ENCODE measurements at places on chromosomes 6 and 20. TPM values are rescaled to one million over a fixed set of nuclear protein-coding genes. Genes with fewer than 3 reads are reported as not detected.
A peak's percentile ranks its signal among the peaks of the same experiment; 100 is the strongest.

GRCh38 chr20:47951521-47951971 is 166.3 kb upstream of the SULF2 start:
- DNase-seq: no peak

DDO gene
- not detected for total RNA-seq

GRCh38 chr20:62822788-62823651 is 6.2 kb downstream of the COL9A3 start:
- DNase-seq: peak; percentile 73

DNA sequence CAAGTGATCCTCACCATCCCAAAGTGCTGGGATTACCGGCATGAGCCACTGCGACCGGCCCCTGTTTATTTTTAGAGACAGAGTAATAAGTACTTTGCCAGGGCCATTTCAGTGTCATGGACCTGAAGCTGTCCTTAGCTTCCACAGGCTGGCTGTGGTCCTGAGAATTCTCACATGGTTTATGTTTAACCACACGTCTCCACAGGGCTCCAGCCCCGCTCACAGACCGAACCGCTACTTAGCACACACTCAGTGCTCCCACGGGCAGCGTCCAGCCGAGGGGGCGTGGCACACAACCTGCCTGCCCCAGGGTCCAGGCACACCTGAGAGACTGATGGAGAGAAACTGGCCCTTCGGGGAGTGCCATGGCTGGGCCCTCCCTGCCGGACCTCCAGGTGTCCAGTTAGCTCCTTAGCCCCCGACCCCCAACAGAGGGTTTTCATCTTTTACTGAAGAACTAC is 11.7 kb downstream of the ACSS1 start:
- DNase-seq: no peak

- peak; percentile 65 for DNase-seq
Observed at GRCh38 chr6:13615792-13616120, 621 bp downstream of the NOL7 start.

DNA sequence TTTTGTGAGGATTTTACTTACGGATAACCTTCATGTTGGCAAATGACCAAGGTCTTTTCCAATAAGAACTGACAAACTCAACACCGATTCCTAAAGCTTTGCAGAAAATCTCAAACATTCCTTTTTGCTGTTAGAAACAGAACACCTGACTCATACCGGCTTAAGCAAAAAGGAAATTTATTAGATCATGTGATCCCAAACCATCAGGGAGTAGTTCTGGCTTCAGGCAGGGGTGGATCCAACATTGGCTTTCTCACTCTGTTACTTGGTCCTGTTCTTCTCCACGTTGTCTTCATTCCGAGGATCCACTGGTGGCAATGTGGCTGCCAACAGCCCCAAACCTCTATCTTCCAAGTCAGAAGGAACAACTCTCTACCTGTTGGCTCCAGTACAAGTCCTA is 95.9 kb upstream of the PMEPA1 start:
- DNase-seq: no peak

DNA sequence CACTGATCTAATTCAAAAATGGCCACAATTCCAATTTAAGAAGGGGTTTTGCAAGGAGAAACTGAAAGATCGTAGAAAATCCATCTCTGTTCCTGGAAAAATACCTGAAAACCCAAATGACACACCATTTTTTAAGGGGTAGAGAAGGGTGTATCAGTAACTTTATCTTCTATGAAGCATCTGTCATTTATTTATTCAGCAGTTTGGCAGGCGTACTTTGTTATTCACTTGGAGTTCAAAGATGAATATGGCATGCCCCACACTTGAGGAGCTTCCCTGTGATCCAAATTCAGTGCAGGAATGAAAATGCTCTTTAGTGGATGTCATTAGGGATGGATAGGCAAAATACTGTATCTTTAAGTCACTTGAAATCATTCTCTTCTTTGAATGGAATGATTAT is 7.2 kb downstream of the HINT3 start:
- DNase-seq: no peak

DNA sequence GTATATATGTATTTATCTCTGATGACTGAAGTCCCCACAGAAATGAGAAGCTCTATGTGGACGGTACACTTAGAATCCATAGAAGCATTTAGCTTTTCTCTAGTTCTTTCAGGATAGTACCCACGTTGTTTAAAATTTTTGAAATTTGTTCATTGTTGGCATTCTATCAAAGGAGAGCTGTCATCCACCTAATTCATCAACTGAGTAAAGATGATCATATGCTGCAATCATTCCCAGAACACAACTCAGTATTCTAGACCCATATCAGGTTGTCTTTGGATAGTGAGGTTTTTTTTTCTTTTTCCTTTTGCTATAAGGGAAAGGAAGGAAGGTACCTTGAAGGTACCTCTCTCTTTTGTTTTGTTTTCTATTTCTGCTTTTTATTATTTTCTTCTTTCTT is 9.3 kb downstream of the SERAC1 start:
- no peak for DNase-seq

IL17F gene
- not detected for total RNA-seq

ADTRP gene
- 2.0 TPM for total RNA-seq

GJA10 gene
- 1.3 TPM for total RNA-seq

GRCh38 chr20:17995967-17996819 is 27.4 kb downstream of the MGME1 start:
- DNase-seq: peak; percentile 59

DNA sequence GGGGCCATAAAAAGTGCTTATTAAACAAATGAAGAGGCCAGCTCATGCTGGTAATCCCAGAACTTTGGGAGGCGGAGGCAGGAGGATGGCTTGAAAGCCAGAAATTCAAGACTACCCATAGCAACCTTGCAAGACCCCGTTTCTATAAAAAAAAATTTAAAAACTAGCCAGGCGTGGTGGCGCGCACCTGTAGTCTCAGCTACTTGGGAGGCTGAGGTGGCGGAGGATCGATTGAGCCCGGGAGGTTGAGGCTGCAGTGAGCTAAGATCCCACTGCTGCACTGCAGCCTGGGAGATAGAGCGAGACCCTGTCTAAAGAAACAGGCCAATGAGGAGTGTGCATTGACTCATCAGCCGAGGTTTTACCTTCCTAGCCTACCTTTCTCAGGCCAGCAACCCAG is 15.2 kb downstream of the NPEPL1 start:
- no peak for DNase-seq

- DNase-seq: no peak
Observed at GRCh38 chr20:61476956-61477355, 224.9 kb downstream of the CDH4 start.

RBL1 gene
- 46.2 TPM for total RNA-seq

DNA sequence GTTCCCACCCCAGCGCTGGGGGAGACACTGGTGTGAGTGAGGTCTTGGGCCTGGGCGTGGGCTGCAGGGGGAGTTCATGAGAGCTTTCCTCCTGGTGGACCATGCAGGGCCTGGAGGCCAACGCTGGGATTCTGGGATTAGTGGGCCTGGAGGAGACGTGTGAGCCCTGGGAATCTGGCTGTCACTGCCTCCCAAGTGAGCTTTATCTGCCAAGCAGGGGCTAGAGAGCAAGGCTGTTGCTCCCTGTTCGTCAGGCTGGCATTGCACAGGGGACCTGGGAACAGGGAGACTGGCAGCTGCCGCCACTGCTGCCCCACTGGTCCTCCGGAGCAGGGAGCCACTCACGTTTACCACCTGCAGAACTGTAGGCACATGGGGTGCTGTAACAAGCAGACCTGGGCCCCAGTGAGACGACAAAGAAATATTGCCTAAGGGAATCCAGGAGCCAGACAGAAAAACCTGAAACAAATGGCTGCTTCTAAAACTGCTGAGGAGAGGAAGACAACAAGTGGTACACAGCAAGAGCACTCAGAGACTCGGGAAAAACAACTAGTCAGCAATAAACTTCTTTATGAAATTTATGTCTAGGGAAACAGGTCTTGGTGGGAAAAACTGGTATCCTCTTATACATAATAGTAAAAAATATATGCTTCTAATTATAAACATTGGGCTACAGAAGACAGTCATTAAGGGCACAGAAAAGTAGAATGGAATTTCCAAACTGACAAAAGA is 45.2 kb downstream of the PPP1R3G start:
- DNase-seq: no peak

GINS1 gene
- total RNA-seq: 36.0 TPM

GRCh38 chr6:111658462-111659154 is 52.9 kb upstream of the TRAF3IP2 start:
- DNase-seq: no peak

Measured in activated CD8-positive, alpha-beta memory T cell treated with anti-CD3 and anti-CD28 coated beads, Interleukin-2, amount 10 ng/mL, durations not matched to agents 7 days and 5 days (primary cell).